ENCODE measurements at places on chromosomes 3 and 15.

DNA sequence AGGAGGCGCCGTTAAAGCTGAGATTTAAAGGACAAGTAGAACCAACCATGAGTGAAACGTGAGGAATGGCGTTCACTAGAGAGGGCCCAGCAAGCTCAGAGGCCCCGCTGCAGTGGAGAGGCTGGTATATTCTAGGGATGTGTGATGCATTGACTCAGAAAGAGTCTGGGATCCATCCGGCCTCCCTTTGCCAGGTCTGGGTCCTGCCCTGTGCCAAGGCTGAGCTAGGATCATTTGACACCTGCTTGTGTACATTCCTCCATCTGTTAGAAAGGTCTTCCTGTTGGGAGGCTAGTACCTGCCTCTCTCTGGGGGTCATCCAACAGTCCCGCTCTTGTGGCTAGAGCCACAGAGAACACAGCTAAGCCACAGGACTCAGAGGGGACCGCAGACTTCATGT is 28.4 kb downstream of the CA12 start:
- no peak for DNase-seq

DNA sequence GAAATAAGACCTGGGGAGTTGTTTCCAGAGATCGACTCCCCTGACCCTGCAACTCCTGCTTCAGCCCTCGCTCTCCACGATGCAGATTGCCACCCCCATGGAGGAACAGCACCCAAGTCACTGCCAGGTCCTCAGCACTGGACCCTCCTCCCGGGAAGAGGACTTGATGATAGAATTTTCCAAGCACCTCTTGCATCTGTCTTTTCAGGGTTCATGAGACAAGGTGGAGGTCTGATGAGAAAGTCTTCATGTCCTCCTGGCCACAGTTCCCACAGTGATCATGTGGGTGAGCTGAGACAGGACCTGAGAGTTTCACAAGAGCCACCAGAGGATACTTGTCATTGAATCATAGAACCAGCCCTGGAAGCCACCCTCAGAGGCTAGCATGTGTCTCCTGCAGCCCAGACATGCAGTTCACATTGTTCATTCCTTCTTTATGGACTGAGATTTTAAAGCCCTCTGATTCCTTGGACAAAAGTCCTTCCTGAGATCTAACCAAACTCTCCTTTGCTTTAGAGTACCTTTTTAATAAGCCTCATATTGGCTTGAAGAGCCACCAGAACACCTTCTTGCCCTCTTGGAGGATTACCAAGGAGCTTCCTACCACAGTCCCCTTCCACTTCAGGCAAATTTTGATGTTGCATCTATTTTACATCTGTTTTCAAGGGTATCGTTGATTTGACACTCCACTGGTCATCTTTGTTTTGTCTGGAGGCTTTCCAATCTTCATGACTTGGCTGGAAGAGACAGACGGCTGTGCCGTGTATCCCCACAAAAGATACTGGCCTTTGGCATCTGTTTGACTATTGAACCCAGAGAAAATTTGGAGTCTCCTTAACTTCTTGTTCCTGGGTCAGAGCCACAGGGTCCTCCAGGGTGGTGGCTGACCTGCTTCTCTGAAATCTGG is 224.8 kb upstream of the BHLHE40 start:
- DNase-seq: no peak

- DNase-seq: no peak
These were observed 121.7 kb upstream of the TPM1 start for GRCh38 chr15:62920682-62921502.

GRCh38 chr3:9786825-9787669 is 5.2 kb downstream of the TADA3 start:
- DNase-seq: no peak
